Activated CD8-positive, alpha-beta memory T cell treated with anti-CD3 and anti-CD28 coated beads, Interleukin-2, amount 10 ng/mL, durations not matched to agents 7 days and 5 days (primary cell): ENCODE measurements at places on chromosomes 5 and 9. TPM values are rescaled to one million over a fixed set of nuclear protein-coding genes. Genes with fewer than 3 reads are reported as not detected.

DNA sequence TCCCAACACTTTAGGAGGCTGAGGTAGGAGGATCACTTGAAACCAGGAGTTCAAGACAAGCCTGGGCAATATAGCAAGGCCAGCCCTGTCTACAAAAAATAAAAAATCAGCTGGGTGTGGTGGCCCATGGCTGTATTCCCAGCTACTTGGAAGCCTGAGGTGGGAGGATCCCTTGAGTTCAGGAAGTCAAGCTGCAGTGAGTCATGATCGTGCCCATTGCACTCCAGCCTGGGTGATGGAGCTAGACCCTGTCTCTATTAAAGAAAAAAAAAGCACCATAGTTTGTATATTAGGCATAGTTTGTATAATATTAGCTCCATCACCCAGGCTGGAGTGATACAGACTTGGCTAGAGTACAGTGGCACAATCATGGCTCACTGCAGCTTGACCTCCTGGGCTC, 9.6 kb upstream of the NME5 start:
- no peaks in the 10 kb centered on the region for H3K36me3 ChIP-seq
- H3K27ac ChIP-seq, result no peak overlapping the region
- H3K4me1 ChIP-seq, result no peaks in the 10 kb centered on the region
- peaks cover under 1% of the 10 kb centered on the region for H3K27me3 ChIP-seq
- no peak for DNase-seq
- no peak overlapping the region for H3K4me3 ChIP-seq

GRCh38 chr5:152309926-152310450, 95.1 kb downstream of the NMUR2 start:
- H3K27ac ChIP-seq, result no peak overlapping the region
- H3K27me3 ChIP-seq, result no peaks in the 10 kb centered on the region
- no peak for DNase-seq
- no peak overlapping the region for H3K4me3 ChIP-seq
- no peaks in the 10 kb centered on the region for H3K36me3 ChIP-seq

The ROR2 gene
- total RNA-seq, result 3.2 TPM

- H3K27ac ChIP-seq, result no peak overlapping the region
- H3K4me1 ChIP-seq, result no peaks in the 10 kb centered on the region
- no peak overlapping the region for H3K4me3 ChIP-seq
- H3K36me3 ChIP-seq, result no peaks in the 10 kb centered on the region
Measured at GRCh38 chr9:68819065-68819464, 114.0 kb downstream of the PIP5K1B start.

The CDHR2 gene
- 0.56 TPM for total RNA-seq

- H3K27ac ChIP-seq, result no peak overlapping the region
- peaks cover 3% of the 10 kb centered on the region for H3K36me3 ChIP-seq
- H3K4me1 ChIP-seq, result peaks cover 16% of the 10 kb centered on the region
- no peak for DNase-seq
- H3K27me3 ChIP-seq, result peaks cover 56% of the 10 kb centered on the region
Measured at GRCh38 chr9:95003689-95004410, 277.4 kb downstream of the AOPEP start.

- H3K27ac ChIP-seq, result no peak overlapping the region
- no peaks in the 10 kb centered on the region for H3K27me3 ChIP-seq
- H3K4me1 ChIP-seq, result peaks cover 46% of the 10 kb centered on the region
- H3K36me3 ChIP-seq, result peaks cover 33% of the 10 kb centered on the region
- DNase-seq, result no peak
Measured at GRCh38 chr5:59007460-59008063, 424.7 kb downstream of the RAB3C start.

The SLC6A7 gene
- total RNA-seq, result not detected

GRCh38 chr9:63728287-63728686, 1556.7 kb downstream of the FOXD4L5 start:
- no peaks in the 10 kb centered on the region for H3K4me1 ChIP-seq
- no peak for DNase-seq
- H3K27me3 ChIP-seq, result no peaks in the 10 kb centered on the region
- no peak overlapping the region for H3K27ac ChIP-seq

GRCh38 chr9:130196643-130197042, 24.4 kb downstream of the NCS1 start:
- H3K36me3 ChIP-seq, result no peaks in the 10 kb centered on the region
- H3K4me3 ChIP-seq, result no peak overlapping the region
- no peaks in the 10 kb centered on the region for H3K27me3 ChIP-seq
- no peak overlapping the region for H3K27ac ChIP-seq

GRCh38 chr5:131899686-131900085, 45.8 kb downstream of the MEIKIN start:
- peaks cover 24% of the 10 kb centered on the region for H3K4me1 ChIP-seq
- no peak overlapping the region for H3K27ac ChIP-seq
- H3K4me3 ChIP-seq, result no peak overlapping the region
- peaks cover 40% of the 10 kb centered on the region for H3K36me3 ChIP-seq

The SLIT3 gene
- not detected for total RNA-seq

DNA sequence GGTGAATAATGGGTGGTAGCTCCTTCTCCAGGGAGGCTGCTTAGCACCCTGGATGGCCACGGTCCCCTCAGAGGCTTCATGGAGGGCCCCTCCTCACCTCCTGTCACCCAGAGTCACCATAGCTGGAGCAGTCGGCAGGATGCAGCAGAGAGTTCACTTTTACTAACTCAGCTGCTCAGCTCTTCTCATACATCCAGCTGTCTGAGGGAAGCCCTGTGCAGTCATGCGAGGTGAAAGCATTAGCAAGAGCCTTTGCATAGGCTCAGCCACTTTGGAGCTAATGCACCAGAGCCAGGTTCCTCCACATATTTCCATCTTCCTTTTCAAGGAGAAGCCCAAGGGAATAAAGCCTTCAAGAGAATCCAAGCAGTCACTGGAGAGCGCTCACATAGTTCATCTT, 499.2 kb downstream of the BNC2 start:
- H3K4me1 ChIP-seq, result no peaks in the 10 kb centered on the region
- no peak overlapping the region for H3K27ac ChIP-seq
- H3K4me3 ChIP-seq, result no peak overlapping the region
- H3K27me3 ChIP-seq, result no peaks in the 10 kb centered on the region

DNA sequence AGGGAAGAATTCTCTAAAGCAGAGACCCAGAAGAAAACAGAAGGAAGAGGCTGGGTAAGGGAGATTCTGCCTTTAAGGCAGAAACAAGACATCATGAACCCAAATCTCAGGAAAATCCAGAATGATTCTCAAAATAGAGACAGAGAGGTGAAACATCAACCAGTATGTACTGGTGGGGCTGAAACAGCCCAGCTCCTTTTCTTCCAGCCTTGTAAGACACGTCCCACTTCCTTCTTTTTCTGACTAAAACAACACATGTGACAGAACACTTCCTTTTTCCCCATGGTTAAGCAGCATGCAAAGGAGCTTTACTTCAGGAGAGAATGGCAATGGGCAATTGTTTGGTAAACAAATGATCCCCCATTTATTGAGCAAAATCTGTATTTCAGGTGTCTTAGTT, 230.8 kb upstream of the NR4A3 start:
- H3K27me3 ChIP-seq, result peaks cover 13% of the 10 kb centered on the region
- no peak overlapping the region for H3K4me3 ChIP-seq
- no peak for DNase-seq
- H3K36me3 ChIP-seq, result peaks cover 2% of the 10 kb centered on the region

DNA sequence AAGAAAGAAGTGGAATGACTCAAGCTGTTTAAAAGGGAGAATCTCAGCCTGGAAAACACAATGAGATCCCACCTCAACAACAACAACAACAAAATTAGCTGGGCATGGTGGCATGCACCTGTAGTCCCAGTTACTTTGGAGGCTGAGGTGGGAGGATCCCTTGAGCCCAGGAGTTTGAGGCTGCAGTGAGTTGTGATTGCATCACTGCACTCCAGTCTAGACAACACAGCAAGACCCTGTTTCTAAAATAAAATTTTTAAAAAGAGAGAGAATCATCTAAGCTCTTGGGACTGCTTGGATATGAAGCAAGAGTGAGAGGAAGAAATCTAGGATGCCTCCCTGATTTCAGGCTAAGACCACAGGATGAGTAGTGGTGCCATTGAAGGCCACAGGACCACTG, 47.4 kb upstream of the KIF2A start:
- DNase-seq, result no peak
- H3K36me3 ChIP-seq, result peaks cover 22% of the 10 kb centered on the region
- H3K4me1 ChIP-seq, result peaks cover 49% of the 10 kb centered on the region

The CDH9 gene
- not detected for total RNA-seq

The ACSL6 gene
- 7.0 TPM for total RNA-seq

DNA sequence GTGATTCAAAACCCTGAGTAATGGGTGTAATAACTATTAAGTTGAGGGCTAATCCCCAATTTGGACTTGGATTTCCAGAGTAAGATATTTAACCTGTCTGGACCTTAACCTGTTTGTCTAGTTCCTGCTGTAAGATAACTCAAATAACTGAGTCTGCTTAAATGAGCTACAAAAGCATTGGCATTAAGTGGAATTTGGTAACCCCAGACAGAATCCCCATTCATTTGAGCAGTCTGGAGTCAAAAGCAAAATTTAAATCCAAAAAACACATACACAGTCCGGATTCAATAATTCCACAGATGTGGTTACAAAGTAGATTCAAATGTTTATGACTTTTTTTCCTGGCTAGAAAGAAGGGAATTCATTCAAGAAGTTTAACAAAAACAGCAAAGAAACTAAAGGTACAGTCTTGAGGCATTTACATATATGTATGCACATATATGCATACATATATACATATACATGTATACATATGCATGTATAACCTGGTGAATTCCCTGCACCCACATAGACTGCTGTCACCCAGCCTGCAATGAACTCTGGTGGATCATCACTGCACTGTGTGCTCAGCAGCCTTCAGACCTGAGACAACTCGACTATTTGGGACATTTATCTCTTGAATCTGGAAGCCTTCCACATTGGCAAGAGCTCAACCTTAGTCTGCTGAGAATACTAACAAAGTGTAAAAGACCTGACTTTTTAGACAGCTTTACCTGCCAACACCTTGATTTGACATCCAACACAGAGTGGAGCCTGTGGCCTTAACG, 205.4 kb downstream of the LURAP1L start:
- no peaks in the 10 kb centered on the region for H3K27me3 ChIP-seq
- H3K4me3 ChIP-seq, result no peak overlapping the region
- DNase-seq, result no peak
- H3K27ac ChIP-seq, result no peak overlapping the region

- H3K4me3 ChIP-seq, result no peak overlapping the region
- peaks cover 4% of the 10 kb centered on the region for H3K27me3 ChIP-seq
- DNase-seq, result no peak
- no peaks in the 10 kb centered on the region for H3K36me3 ChIP-seq
- peaks cover 13% of the 10 kb centered on the region for H3K4me1 ChIP-seq
- no peak overlapping the region for H3K27ac ChIP-seq
Measured at GRCh38 chr9:123329329-123329955, 26.6 kb upstream of the CRB2 start.

GRCh38 chr5:112141582-112141981, 277.5 kb downstream of the EPB41L4A start:
- H3K4me1 ChIP-seq, result no peaks in the 10 kb centered on the region
- no peaks in the 10 kb centered on the region for H3K36me3 ChIP-seq
- no peak overlapping the region for H3K27ac ChIP-seq
- no peak for DNase-seq
- no peak overlapping the region for H3K4me3 ChIP-seq

- H3K36me3 ChIP-seq, result no peaks in the 10 kb centered on the region
- DNase-seq, result no peak
- no peak overlapping the region for H3K27ac ChIP-seq
- H3K4me3 ChIP-seq, result no peak overlapping the region
- H3K4me1 ChIP-seq, result no peaks in the 10 kb centered on the region
Measured at GRCh38 chr9:81397481-81398381, 291.6 kb downstream of the TLE1 start.

The DRD1 gene
- total RNA-seq, result not detected

The RNF208 gene
- 3.0 TPM for total RNA-seq

- H3K36me3 ChIP-seq, result peaks cover 82% of the 10 kb centered on the region
- peak overlapping the region; percentile 77 for H3K27ac ChIP-seq
- no peak for DNase-seq
- no peaks in the 10 kb centered on the region for H3K27me3 ChIP-seq
- H3K4me3 ChIP-seq, result no peak overlapping the region
Measured at GRCh38 chr5:79982136-79982535, 8.9 kb downstream of the MTX3 start.

- H3K36me3 ChIP-seq, result peaks cover 31% of the 10 kb centered on the region
- DNase-seq, result no peak
- H3K4me1 ChIP-seq, result peaks cover 2% of the 10 kb centered on the region
Measured at GRCh38 chr5:142904416-142904815, 134.2 kb downstream of the ARHGAP26 start.

DNA sequence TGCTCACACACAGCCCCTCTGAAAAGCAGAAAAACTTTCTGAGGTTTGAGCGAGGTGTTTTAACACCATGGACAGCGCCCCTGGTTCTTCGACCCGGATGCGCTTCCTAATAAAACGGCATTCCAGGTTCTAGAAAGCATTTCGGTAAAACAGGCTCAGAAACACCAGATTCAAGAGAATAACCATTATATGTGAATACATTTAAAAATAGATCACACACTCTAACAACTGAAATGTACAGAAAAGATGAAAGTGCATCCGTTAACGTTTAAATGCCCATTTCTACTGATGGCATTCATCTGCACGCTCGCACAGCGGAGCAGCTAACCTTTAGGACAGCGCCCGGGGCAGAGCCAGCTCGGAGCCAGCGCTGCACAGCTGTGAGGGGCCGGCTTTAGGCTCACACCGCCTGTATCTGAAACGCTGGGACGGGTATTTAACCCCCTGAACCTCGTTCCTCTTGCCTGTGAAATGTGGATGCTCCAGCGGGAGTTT, 26.3 kb upstream of the TENT4A start:
- no peaks in the 10 kb centered on the region for H3K36me3 ChIP-seq
- no peaks in the 10 kb centered on the region for H3K4me1 ChIP-seq
- peaks cover 45% of the 10 kb centered on the region for H3K27me3 ChIP-seq
- no peak overlapping the region for H3K27ac ChIP-seq

The GLDC gene
- total RNA-seq, result 6.3 TPM

The DMRTA1 gene
- total RNA-seq, result not detected

The SNCAIP gene
- total RNA-seq, result not detected

DNA sequence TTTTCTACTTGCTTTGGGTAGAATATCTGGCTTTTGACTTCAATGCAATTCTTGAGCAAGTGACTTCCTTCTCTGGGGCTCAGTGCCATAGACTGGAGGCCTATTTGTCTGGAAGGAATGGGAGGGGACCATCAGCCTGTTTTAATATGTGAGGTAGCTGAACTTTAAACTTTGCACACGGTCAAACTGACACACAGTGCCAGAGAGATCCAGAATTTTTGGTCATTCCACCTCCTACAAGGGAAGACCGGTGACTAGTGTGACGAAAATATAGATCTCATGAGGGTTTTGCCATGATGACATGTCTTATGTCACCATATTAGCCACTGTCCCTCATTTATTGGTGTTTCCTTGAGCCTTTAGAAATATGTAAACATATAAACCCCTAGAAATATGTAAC, 44.6 kb upstream of the ZSWIM6 start:
- H3K4me3 ChIP-seq, result no peak overlapping the region
- H3K27me3 ChIP-seq, result no peaks in the 10 kb centered on the region
- H3K4me1 ChIP-seq, result no peaks in the 10 kb centered on the region

GRCh38 chr5:172923539-172923938, 35.7 kb upstream of the RPL26L1 start:
- no peaks in the 10 kb centered on the region for H3K36me3 ChIP-seq
- no peak for DNase-seq
- no peak overlapping the region for H3K4me3 ChIP-seq

DNA sequence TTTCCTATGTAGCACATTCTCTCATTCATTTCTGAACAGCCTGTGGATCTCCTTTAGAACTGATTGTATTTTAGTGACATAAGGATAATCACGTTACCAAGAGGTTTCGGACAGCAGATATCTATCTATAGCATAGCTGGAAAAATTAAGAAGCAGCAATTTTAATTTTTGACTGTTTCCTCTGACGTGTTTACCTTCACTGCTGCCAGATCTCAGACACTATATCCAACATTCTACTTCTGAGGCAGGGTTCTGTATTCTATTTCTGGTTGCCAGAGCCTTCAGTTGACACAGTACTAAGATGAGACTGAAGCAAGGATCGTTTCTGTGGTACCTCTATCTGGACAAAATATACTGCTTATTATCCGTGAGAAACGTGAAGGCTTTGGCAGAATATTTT, at the start of gene EFCAB9:
Gene EFCAB9, plus strand, starts transcription at position 301 of the 400 bp plus-strand sequence. Its CDS starts 1 bp downstream, at position 302.
- peaks cover 6% of the 10 kb centered on the region for H3K4me1 ChIP-seq
- no peaks in the 10 kb centered on the region for H3K36me3 ChIP-seq
- H3K4me3 ChIP-seq, result no peak within 1 kb of the TSS
- no peak within 1 kb of the TSS for H3K27ac ChIP-seq
